SHP77 treated with DMSO at 0.1 percent for 48 hours (cell line): ENCODE measurements at places on chromosomes 11 and 22.

GRCh38 chr11:43944761-43945311 is 2.4 kb downstream of the C11orf96 start:
- DNase-seq: no peak

DNA sequence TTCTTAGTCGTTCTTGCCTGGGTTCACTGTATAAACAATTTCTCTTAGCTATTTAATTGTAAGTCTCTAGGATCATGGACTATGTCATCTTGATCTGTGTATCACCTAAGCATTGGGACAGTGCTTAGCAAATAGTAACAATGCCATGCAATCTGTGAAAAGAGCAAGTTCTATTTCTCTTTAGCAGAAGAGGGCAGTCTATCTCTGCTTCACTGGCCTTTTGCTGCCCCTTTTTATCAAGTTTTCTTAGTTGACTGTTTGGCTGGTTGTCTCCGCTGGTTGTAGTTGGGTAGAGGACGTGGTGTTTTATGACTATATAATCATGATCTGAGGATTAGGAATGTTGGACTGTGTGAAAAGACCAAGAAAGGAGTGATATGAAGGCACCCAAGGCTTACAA is 315.0 kb downstream of the JRKL start:
- no peak for DNase-seq

DNA sequence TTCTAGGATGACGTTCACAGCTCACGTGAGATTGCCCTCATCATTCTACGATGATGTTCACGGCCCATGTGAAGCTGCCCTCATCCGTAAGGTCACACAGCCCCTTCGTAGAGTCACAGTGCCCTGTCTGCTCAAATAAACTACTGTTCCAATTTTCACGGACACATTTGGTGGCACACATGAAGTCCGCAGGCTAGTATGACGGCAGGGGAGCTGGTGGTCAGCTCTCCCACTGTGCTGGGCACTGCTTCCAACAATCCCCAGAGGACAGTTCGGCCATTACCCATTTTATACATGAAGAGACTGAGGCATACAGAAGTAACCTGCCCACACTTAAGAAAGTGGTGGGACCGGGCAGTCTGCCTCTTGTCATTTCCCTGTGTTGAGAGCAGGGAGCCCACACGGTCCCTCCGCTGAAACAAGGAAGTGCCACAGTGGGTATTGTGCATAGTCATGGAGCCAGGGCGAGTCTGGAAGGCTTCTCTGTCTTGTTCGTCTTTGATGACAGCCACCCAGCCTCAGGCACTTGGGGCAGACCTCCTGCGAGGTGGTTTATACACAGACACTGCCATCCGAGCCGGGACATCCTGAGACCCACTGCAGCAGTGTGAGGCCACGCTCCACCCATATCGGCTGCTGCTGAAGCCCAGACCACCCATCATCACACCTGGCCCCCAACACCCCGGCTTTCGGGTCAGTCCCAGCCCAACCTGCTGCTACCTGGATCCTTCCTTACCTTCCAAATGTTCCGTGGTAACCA is 114.3 kb downstream of the PHF21B start:
- DNase-seq: no peak

GRCh38 chr22:47201186-47201995 is 438.9 kb downstream of the TBC1D22A start:
- no peak for DNase-seq

DNA sequence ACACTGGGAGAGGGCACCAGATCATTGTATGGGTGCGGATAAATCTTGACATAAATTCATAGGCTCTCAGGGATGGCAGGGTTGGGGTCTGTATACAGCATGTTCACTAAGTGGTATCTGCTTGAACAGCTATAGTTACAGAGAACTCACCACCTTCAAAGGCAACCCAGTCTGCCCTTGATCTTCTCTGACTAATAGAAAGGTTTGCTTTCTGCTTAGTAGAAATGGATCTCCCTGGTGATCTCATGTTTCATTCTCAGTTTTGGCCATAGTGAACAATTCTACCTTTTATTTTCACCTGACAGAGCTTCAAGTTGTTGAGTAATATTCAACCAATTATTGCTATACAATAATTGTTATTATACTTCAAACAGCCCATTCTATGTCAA is 32.4 kb downstream of the CNTF start:
- no peak for DNase-seq

DNA sequence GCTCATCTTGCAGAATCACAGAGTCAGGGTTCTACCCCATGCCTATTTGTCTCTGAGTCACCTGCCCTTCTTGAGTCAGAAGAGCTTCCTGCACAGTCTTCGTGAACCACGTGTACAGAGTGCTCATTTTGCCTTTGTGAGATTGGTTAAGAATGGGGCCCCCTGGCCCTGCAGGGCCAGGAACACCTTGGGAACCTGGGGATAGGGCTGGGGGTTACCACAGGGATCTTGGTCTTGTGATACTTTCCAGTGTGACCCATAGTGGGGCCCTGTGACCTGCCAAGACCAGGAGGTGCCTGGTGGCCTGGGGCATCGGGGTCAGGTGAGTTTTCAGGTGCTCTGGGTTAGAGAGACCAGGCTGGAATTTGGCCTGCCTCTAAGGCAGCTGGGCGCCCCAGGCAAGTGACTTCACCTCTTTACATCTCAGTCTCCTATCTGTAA is 9.4 kb downstream of the TMPRSS13 start:
- no peak for DNase-seq
